ENCODE measurements at places on chromosomes 4 and X.

DNA sequence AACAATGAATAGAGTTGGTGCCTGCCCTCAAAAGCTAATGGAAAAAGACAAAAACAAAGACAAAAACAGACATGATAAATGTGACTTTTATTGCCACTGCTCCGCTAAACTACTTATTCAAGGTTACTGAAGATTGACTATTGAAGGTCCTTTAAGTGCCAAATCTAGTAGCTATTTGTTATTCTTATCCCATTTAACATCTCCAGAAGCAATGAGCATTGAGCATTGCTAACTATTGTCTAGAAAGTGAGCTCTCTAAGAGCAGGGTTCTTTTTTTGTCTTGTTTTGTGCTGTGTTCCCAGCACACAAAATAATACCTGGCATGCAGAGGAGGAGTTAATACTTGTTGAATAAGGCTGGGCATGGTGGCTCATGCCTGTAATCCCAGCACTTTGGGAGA is 95.4 kb upstream of the SFRP2 start:
- DNase-seq, result no peak

DNA sequence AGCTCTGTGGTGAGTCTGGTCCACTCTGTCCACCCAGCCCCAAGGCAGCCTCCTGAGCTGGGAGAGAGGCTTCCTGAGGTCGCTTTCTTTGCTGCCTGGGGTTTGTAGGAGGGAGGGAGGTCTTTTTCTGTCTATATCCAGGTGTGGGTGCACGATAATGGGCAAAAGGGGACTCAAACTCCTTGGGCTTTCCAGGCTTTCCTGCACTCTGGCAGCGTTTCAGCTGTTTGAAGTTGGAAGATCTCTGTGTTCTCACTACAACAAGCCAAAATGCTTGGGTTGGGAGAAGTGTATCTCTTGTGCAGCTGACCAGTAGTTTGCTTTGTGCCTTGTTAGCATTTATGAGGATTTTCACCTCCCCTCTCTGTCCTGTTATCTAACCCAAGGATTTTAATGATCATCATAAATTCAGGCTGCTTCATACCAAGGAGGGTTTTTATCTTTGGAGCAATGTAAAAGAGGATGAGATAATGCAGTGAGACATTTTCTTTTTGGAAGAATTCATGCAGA is 126.3 kb downstream of the REPS2 start:
- no peak for DNase-seq

- DNase-seq, result peak; percentile 2
These were observed 38.5 kb downstream of the NEK1 start for GRCh38 chr4:169573889-169574288.

- no peak for DNase-seq
These were observed 292.0 kb downstream of the DTHD1 start for GRCh38 chr4:36573441-36573840.

DNA sequence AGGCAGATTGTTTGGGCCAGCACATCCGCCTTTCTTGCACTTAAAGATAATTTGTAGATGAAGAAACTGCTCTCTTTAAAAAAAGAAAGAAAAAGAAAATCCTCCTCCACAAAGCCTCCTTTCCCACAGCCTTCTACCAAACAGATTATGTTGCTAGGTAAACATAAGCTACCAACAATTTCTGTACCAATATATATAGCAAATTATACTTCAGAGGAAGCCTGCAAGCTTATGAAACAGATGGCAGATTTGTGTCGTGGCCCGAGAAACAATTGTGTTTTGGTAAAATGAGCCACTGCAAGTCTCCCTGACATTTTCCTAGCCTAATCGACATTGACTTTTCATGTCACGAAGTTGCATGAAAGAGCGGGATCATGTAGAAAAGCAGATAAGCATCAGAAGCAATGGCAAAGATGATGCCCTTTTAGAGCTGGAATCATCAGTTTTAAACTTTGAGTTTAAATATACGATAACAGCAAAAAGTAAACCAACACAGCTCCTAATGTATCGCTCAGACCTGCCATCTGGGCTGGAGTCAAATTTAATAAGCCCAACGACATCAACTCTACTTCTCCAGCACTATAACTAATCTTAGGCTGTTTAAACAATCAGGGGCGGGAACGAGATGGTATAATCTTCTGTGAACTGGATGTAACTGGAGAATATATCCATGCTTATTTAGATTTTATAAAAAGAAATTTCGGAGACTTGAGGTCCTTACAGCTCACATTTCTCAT is 94.9 kb upstream of the PLAC1 start:
- no peak for DNase-seq

GRCh38 chr4:15233264-15233597 is 194.6 kb upstream of the C1QTNF7 start:
- DNase-seq, result no peak

DNA sequence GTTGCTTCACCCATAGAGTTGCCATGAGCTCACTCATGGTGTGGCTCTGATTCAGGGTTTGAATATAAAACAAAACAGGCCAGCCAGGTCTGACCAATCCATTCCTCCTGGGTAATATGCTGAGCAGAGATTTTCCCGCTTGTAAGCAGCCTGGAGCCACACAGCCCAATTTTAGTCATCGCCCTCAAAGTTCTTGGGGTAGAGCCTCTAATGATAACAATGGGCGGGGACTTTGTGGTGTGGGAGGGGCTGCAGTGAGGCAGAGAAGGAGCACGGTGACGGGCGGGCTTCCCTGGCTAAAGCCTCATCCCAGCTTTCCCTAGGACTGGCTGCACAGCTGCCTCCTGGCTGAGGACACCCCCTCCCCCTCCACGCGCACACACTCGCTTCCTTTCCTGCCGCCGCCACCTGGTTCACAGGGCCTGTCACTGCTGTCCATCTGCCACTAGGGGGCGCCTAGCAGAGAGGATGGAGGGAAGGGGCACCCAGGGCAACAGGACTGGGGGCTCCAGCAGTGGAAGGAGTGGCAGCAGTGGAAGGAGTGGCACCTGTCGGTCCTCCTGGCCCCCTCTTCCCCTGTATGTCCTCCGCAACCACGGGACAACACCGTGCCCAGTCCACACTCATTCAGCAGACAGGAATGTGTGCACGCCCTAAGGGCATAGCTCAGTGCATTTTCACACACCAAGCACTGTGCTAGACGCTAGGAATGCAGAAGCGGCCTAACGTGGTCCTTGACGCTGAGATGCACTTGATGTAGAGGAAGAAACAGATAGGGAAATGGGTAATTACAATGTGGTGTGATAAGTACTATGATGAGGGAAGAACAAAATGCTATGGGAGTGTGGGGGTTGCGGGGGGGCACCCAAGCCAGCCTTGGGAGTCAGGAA is 26.8 kb downstream of the PRPS1 start:
- DNase-seq, result no peak

GRCh38 chr4:184417802-184418511 is 56.4 kb downstream of the IRF2 start:
- no peak for DNase-seq

DNA sequence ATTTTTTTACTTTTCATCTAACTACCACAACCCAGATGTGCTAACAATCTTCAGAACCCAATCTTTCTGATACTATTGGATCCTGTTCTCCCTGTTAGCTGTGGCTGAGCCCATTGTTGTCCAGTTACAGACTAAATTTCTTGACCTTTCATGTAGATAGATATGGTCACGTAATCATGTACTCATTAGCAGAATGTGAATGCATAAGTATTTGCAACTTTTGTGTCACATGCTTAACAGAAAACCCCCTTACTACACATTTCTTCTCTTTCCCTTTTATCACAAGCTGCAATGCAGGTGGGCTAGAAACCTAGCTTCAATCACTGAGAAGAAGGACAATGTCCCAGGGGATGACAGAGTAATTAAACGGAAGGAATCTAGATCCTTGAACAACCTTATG is 13.1 kb upstream of the FAM13A start:
- no peak for DNase-seq

DNA sequence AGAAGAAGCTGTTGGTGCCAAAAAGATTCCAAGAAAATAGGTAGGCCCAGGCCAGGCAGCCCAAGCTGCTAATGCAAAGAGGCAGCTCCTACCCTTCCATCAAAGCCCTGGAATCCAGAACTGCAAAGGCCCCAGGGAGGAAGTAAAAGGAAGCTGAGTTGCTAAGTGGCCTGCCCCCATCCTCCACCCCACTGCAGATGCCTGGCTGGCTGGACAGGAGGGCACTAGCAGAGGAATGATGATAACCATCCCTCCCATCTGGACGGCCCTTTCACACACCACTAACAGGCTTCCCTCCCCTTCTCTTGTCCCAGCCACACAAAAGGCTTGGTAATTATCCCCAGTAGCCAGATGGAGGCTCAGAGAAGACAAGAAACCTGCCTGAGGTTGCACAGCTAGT is 32.4 kb upstream of the PJA1 start:
- no peak for DNase-seq

All from GM12864 (cell line).